ENCODE measurements at places on chromosomes 1 and 21. TPM values are rescaled to one million over a fixed set of nuclear protein-coding genes. Genes with fewer than 3 reads are reported as not detected.

DNA sequence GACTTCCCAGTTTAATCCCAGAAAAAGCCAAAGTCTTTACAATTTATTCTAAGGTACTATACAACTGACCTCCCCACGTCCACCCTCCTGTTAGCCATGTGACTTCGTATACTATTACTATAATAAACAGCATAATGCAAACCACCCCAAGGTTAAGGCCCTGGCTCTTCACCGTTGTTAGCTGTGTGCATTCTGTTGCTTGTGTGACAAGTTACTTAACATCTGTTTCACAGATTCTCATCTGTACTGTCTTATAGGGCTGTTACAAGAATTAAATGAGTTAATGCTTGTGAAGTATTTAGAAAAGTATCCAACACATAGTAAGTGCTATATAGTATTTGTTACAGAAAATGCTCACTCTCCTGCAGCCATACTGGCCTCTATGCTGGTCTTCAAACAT, 15.7 kb downstream of the WARS2 start:
- no peak for DNase-seq

Gene FLG
- not detected for total RNA-seq

DNA sequence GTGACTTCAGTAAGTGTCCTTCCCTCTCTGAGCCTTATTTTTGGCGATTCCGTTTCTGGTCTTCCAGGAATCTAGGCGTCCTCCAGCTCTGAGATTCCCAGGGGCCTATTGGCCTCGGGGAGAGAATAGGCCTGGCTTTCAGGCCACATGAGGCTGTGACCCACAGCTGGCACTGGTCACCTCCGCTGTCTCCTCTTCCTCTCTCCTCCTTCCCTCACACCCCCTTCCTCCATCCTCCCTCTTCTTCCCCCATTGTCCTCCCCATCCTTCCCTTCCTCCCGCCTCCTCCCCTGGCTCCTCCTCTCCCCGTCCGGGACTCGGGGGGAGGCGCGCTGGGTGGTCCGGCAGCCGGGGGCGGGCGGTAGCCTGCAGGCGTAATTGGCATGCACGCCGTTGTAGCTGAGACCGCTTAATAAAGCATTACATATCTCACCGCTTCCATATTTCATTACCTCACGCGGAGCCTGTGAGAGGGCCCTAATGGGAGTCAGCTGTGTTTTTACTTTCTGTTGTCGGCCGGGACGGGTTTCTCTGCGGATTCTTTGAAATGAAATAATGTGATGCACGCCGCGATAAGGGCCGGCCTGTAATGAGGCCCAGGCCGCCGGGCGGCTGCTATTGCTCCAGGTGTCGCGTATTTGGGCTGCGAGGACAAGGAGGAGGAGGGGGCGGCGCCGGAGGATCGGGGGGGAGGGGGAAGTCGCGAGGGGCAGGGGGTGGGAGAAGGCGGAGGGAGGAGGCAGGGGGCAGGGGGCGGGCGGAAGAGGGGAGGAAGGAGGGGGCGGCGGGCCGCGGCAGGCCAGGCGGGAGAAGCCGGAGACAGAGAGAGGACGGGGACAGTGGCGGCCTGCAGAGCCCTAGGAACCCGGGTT, 95.3 kb downstream of the FOXD2 start:
- DNase-seq: peak; percentile 56

GRCh38 chr1:43783671-43784205, 76.4 kb downstream of the ST3GAL3 start:
- DNase-seq: no peak

GRCh38 chr1:163071405-163072255, 2.5 kb downstream of the RGS4 start:
- peak; percentile 83 for DNase-seq
